GM10248 (cell line): ENCODE measurements at places on chromosomes 13 and 19.

DNA sequence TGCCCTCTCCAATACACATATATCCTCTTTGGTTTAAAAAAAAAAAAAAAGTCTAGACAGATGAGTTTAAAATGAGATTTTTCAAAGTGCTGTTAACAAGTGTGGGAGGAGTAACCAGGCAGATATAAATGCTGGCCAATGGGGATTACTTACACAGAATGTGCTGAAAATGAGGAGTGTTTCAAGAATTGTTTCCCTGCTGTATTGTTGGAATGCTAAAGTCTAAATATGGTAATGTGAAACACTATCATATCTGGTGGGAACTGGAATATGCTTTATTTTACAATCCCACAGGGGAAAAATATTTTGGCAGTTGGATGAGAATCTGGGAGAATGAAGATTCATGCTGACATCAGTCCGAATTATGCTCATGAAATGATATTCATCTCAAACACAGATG, 250.7 kb downstream of the DCT start:
- no peak for DNase-seq

- no peak for DNase-seq
Measured at GRCh38 chr13:59112221-59112718, 1051.5 kb downstream of the DIAPH3 start.

- peak; percentile 50 for DNase-seq
Measured at GRCh38 chr19:16470911-16471811, 609 bp downstream of the EPS15L1 start.

- no peak for DNase-seq
Measured at GRCh38 chr13:90533866-90534265, 813.6 kb upstream of the MIR17HG start.

- no peak for DNase-seq
Measured at GRCh38 chr13:59345311-59345710, 818.4 kb downstream of the DIAPH3 start.

DNA sequence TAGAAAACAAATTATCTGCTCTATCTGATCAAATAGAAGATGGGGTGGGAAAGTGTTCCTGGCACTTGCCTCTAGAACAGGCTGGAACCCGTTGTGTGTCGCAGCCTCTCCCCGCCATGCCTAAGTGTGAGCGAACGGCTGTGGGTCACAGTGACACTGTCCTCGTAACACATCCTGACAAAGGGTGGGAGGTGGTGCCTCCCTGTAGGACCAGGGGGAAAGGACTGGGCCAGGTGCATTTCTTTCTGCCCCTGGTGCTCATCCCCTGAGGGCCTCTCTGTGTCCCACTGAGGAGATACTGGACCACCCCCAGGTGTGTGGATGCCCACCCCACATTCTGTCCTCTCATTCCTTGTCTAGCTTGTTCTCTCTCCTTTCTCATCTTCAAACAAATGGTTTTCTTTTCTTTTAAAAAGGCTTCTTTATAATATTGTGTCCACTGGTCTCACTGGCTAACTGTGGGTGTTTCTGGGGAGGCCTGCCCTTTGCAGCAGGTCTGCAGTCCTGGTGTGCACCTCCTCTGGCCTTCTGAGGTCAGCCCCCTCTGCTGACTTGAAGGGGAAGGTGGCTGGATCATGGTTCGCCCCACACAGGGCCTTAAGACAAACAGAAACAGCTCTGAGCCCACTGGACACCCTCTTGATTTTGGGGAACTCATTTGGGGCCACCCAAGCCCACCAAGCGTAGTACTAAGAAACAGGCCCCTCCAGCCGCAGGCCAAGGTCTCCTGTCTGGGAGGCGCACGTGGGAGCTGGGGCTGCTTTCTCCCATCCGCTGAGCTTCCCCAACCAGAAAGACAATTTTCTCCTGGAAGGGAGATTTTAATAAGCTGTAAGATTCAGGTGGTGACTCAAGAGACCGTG, 152.5 kb upstream of the SOX1 start:
- DNase-seq, result no peak
